ENCODE measurements at places on chromosomes 6 and 20.
A peak's percentile ranks its signal among the peaks of the same experiment; 100 is the strongest.

GRCh38 chr6:25013246-25013645 lies 77.5 kb upstream of the RIPOR2 start:
- no peak for DNase-seq

GRCh38 chr20:37598575-37599342 lies 71.1 kb upstream of the BLCAP start:
- no peak for DNase-seq

GRCh38 chr6:97705568-97705967 lies 422.6 kb upstream of the MMS22L start:
- DNase-seq = peak; percentile 38

DNA sequence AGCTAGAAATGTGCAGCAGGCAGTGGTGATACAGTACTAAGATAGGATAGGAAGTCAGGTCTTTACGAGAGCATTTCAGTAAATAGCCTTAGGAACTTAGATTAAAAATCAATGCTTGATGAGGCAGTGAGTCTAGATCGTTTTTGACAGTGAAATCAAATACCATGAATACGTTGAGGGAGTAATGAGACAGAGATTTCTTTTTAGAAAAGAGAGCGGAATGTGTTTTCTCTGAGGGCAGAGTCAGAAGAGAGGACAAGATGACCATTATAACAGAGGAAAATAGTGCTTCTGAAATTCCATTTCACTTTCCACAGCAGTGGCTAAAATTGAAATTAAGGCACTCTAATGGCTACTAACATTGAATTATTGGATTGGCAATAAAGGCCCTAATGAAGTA lies 339.6 kb downstream of the UTRN start:
- no peak for DNase-seq

- DNase-seq = no peak
These were observed 45.2 kb upstream of the RSPO3 start for GRCh38 chr6:127073222-127073621.

- no peak for DNase-seq
These were observed 78.5 kb upstream of the SIRPA start for GRCh38 chr20:1816384-1817381.

GRCh38 chr6:49849213-49849907 lies 17.0 kb downstream of the CRISP1 start:
- peak; percentile 41 for DNase-seq

- DNase-seq = no peak
These were observed 11.3 kb downstream of the SLC2A12 start for GRCh38 chr6:134041093-134041492.

DNA sequence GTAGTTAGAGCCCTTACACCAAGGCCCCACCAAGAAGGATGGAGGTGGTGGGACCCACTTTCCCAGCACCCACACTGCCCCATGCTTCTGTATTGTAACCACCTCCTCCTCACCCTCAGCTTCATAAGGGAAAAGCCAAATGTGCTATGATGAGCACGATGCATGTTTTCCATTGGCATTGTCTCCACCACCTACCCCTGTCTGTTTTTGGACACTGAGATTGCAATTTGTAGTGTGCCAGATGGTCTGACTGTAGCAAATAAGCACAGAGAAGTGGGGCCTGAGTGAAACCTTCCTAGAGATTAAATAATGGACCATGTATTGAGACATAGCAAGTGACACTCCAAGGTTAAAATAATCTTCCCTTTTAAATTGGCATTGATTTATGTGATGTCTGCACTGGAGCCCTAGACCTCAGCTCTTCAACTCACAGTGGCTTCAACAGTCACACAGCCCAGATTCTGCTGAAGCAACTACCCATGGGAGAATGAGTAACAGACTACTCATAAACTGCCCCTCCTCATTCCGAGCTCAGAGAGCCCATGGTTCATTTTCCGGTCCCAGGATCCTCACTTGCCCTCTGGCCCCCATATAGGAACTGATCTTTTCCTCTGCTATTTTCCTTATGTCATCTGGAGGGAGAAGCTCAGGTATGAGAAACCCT lies 177.9 kb downstream of the COL9A1 start:
- DNase-seq = no peak

DNA sequence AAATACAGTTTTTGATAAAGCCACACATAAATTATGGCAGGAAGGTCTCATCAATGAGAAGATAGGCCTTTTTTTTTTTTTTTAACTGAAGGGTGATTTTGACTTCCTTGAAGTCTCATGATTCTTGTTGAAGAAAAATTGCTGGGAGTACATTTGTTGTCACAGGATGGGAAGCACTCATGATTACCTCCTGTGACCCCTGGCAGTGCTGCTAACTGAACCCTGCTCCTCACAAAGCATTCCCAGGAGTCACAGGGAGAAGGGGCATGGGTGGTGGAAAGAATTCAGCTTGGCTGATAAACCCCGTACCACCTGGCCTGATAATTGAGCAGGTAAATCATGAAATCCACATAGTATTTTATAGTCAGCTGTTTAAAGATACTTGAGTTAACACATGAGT lies 86.9 kb downstream of the CD109 start:
- no peak for DNase-seq

- DNase-seq = no peak
These were observed 92.0 kb downstream of the THBS2 start for GRCh38 chr6:169161572-169162167.

- DNase-seq = no peak
These were observed 1.5 kb upstream of the ADGRG6 start for GRCh38 chr6:142300302-142300701.

DNA sequence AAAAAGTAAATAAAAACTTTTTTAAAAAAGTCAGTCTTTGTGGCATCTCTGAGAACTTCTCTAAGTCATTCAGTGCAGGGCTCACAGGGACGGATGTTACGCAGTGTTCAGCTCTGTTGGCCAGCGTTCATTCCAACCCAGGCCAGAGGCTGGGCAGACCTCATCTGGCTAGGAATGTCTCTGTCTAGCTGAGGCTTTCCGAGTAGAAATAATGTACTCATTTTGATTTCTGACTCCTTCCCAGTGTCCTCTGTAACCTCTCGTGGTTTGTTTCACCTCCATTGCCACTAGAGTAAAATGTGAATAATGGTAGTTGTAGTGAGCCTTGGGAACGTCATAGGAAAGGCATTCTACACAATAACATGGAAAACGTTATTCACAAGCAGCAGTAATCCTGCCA lies 135.1 kb downstream of the TMEM242 start:
- DNase-seq = no peak

GRCh38 chr6:11804701-11805100 lies 26.1 kb upstream of the ADTRP start:
- DNase-seq = no peak

DNA sequence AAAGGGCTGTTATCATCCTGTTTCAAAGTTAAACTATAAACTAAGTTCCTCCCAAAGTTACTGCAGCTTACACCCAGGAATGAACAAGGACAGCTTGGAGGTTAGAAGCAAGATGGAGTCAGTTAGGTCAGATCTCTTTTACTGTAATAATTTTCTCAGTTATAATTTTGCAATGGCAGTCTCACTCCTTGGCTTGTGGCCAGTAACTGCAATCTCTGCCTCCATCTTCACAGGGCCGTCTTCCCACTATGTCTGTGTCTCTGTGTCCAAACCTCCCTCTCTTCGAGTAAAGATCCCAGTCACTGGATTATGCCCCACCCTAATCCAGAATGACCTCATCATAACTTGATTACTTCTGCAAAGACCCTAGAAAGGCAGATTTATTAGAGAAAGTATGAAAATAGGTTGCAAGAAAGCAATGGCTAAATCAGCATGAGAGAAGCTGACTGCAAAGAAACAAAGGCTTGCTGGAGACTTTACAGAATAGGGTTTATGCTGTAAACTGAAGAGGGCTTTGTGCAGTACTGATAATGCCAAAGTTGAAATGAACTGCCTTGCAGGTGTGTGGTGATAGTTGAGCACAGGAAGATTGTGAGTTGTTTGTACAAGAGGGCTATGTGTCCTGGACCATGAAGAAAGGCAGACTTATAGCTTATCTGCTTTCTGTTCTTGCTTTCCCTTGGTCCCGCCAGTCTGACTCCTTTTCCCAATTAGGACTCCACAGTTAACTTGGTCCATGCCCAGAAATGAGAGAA lies 28.4 kb downstream of the GPX6 start:
- no peak for DNase-seq

GRCh38 chr6:159527351-159527750 lies 165.7 kb downstream of the SOD2 start:
- DNase-seq = no peak

- DNase-seq = peak; percentile 26
These were observed 1.2 kb downstream of the MYB start for GRCh38 chr6:135182071-135183001.

DNA sequence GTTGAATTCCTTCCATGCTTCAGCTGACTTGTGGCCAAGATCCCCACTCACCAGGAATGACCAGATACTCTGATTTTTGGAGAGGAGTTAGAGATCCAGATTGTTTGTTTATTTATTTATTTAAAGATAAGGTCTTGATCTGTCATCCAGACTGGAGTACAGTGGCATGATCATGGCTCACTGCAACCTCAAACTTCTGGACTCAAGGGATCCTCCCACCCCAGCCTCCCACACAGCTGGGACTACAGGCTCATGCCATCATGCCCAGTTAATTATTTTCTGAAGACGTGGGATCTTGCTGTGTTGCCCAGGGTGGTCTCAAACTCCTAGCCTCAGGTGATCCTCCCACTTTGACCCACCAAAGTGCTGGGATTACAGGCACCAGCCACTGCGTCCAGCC lies 4.1 kb upstream of the SPATA2 start:
- DNase-seq = no peak

GRCh38 chr6:32659856-32660595 lies 6.4 kb downstream of the HLA-DQB1 start:
- no peak for DNase-seq

DNA sequence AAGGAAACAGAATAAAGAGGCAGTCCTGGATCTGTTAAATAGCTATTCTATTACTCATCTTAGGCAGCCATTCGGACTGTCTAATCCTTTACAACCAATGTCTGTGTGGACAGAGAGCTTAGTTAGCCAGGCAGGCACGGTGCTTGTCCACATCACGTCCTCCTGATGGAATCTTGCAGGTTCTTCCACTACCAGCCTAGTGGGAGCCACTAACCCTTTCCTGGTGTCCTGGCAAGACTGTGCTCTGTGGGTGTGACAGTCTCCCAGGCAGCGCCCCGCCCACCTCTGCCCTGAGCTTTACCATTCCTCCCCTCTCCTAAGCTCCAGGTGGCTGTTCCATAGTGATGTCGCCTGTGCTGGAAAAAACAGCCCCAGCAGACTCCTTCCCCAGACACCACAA lies 78.3 kb upstream of the CLDN20 start:
- DNase-seq = peak; percentile 29

GRCh38 chr6:67391955-67392354 lies 1243.1 kb upstream of the ADGRB3 start:
- DNase-seq = no peak

DNA sequence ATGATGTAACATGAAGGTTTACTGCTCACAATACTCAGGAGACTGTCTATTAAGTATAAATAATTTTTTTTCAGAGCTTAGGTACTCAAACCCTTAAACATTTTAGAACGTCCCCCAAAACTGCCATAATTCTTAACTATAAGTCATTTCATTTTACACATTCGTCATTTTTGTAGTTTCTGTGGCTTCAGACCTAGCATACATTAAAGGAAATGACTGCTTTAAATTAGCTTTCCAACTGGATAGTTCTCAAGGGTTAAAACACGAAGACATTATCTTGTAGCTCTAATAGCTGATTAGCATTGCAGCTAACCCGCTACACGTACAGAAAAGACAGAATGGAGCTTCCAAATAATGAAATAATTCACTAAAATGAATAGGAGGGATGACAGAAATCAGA lies 24.9 kb upstream of the PLN start:
- DNase-seq = no peak

DNA sequence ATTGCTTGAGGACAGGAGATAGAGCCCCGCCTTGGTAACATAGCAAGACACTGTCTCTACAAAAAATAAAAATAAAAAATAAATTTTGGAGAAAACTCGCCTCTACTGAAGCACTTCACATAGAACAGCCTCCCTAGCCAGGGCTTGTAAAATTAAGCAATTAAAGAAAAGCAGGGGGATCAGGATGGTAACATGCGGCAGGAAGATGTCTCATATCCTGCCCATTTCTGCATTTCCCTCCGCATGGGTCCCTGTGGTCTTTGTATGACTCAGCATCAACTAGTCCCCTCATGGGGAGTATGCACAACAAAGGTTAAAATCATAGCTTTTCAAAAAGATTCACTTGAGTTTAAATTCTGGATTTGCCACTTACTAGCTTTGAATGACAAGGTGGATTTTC lies 379.0 kb downstream of the EPHA7 start:
- no peak for DNase-seq

- no peak for DNase-seq
These were observed 204.8 kb downstream of the TPBG start for GRCh38 chr6:82568290-82568993.

GRCh38 chr6:53241938-53242337 lies 93.3 kb upstream of the GCM1 start:
- DNase-seq = no peak

- no peak for DNase-seq
These were observed 1.0 kb upstream of the SPATA2 start for GRCh38 chr20:49916146-49917002.

- DNase-seq = no peak
These were observed 12.3 kb downstream of the CYP21A2 start for GRCh38 chr6:32050562-32050961.

DNA sequence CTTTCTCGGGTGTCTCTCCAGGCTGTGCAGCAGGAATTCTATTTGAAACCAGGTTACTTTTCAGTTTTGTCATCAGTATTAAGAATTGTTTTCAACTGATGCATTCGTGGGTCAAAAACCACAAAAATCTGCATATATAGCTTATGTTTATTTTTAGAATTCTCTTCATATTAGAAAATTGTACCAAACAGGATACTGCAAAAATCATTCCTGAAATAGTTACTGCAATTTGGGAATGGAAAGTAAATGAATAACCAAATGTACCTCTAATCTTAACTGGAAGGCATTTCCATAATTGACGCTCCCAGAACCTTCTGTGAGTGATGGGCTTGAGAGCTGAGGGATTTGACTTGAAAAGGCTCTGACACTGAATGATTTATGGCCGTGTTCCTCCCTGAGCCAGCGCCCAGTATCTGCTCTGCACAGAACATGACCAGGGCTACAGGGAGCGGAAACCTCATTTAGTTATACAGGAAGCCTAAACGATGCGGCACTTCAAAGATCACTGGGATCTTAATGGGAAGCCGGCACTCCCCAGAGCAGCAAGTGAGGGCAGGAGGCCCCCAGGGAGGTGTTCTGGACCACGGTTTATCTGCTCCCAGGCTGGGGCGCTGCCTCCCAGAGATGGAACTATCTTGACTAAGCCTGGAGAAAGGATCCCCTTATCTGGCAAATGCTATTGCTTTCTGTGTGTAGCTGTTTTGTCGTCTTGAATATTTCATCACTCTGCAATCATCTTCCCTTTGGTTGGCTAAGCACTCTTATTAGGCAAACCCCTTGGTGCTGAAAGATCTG lies 446.0 kb downstream of the QKI start:
- DNase-seq = no peak

- DNase-seq = no peak
These were observed 192.5 kb upstream of the RREB1 start for GRCh38 chr6:6915219-6915618.

- DNase-seq = no peak
These were observed 58.8 kb downstream of the RPRD1B start for GRCh38 chr20:38092260-38092857.

Data from neuronal stem cell (in vitro differentiated cells).